ENCODE measurements at places on chromosomes 7 and 10. TPM values are rescaled to one million over a fixed set of nuclear protein-coding genes. Genes with fewer than 3 reads are reported as not detected.

DNA sequence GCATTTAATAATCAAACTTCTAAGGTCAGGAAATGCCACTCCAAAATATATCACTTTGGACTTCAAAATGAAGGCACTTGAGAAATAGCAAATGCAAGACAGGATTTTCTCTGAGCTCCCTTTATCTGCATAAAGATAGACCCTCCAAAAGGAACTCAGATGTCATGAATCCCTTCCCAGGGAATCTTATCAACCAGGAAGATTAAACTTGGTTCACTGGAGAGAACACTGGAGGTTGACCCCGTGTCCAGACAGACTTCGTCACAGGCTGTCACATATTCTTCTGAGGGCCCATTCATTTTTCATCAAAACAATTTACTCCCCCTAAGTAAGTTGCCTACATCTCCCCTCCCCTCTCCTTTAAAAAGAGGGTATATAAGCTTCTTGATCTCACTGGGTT lies 21.2 kb downstream of the IFIT3 start:
- no peaks in the 10 kb centered on the region for H3K27me3 ChIP-seq
- peaks cover 4% of the 10 kb centered on the region for H3K36me3 ChIP-seq
- H3K27ac ChIP-seq = peak overlapping the region; percentile 99
- H3K4me1 ChIP-seq = peaks cover 57% of the 10 kb centered on the region
- no peak overlapping the region for H3K4me3 ChIP-seq
- DNase-seq = no peak

GRCh38 chr7:99828811-99829210 lies 998 bp downstream of the CYP3A43 start:
- peaks cover 35% of the 10 kb centered on the region for H3K4me1 ChIP-seq
- no peaks in the 10 kb centered on the region for H3K36me3 ChIP-seq
- no peaks in the 10 kb centered on the region for H3K27me3 ChIP-seq
- no peak overlapping the region for H3K27ac ChIP-seq
- no peak for DNase-seq

- DNase-seq = peak; percentile 33
- H3K27me3 ChIP-seq = peaks cover 41% of the 10 kb centered on the region
- H3K4me3 ChIP-seq = peak within 1 kb of the TSS; percentile 72
- H3K36me3 ChIP-seq = peaks cover 2% of the 10 kb centered on the region
- peaks cover 2% of the 10 kb centered on the region for H3K4me1 ChIP-seq
These were observed at the start of gene ZNF467 for GRCh38 chr7:149773446-149774236. TSS of gene ZNF467 (minus strand) at chr7:149773588. CDS start at chr7:149771032, 2,556 bp downstream.

DNA sequence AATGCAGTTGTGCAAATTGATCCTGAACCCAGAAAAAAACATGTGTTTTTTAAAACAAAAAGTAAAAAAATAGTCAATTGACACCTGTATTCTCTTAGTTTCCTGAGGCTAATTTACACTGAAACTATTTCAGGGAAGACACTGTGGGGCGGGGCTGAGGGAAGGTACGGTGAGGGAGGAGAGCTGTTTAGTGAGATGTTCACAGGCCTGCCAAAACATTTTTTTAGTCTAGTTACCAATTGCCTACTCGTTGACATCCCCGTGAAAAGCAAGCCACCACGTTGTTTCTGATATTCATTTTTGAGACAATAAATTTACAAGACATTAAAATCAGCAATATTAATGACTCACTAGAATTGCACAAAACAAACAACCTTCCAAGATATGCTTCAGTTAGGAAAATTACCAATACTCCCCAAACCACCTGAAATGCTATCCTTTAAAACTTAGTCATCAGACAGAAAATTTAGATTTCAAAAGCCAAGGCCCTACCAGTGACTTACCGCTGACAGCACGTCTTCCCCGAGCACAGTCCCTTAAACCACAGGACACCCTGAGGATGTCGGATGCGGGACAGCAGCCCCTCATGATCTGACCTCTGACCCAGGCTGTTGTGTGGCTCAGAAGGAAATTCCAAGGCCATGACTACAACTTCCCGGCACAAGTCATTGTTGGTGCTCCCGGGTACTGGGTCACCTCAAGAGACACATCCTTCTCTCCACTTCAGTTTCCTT lies 279.2 kb downstream of the PRPF18 start:
- peaks cover 1% of the 10 kb centered on the region for H3K4me1 ChIP-seq
- no peak overlapping the region for H3K4me3 ChIP-seq
- H3K27ac ChIP-seq = no peak overlapping the region
- H3K27me3 ChIP-seq = no peaks in the 10 kb centered on the region

- no peaks in the 10 kb centered on the region for H3K4me1 ChIP-seq
- no peak for DNase-seq
- H3K36me3 ChIP-seq = no peaks in the 10 kb centered on the region
- H3K27ac ChIP-seq = no peak overlapping the region
- H3K27me3 ChIP-seq = peaks cover 10% of the 10 kb centered on the region
- no peak overlapping the region for H3K4me3 ChIP-seq
These were observed 16.6 kb downstream of the ADGRA1 start for GRCh38 chr10:133104068-133104962.

- no peaks in the 10 kb centered on the region for H3K27me3 ChIP-seq
- no peak for DNase-seq
- peaks cover 7% of the 10 kb centered on the region for H3K36me3 ChIP-seq
- peak overlapping the region; percentile 68 for H3K27ac ChIP-seq
These were observed 47.5 kb downstream of the USP6NL start for GRCh38 chr10:11563936-11564335.

DNA sequence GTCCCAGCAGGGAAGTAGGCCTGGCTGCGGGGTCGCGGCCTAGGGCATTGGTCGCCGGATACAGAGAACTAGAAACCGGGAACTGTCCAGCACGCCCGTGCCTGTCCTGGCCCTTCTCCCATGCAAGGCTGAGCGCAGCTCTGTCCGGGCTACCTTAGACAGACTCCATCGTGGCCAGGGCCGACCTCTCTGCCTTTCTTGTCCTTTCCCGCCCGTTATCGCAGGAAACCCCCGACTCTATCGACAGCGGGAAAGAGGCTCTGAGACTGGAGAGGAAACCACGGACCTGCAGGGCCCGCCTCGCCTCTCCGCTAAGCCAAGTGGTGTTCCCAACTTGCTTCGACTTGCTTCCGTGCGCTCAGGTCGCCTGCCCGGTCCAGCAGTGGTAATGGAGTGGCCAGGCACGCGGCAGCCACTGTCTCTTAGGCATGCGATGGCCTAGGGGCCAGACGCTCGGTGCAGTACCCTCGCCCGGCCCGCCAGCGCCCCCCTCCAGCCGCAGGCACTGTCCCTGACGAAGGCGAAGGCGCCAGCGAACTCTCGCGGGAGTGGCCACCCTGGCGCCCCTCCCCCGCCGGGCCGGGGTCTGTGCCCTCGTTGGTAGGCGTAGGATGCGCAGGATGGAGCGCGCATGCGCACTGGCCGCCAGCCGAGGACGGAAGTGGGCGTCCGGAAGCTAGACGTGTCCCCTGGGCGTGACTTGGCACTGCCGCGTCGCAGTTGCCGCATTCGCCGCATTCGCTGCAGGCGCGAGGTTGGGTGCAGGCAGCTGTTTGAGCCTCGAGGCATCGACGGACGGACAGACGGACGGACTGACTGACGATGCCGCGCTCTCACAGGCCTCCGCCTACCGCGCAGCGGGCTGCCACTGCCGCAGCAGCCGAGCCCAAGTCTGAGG lies 54.4 kb downstream of the MCMBP start:
- peaks cover 12% of the 10 kb centered on the region for H3K36me3 ChIP-seq
- peak overlapping the region; percentile 77 for H3K4me3 ChIP-seq
- DNase-seq = peak; percentile 95
- H3K27me3 ChIP-seq = no peaks in the 10 kb centered on the region

DNA sequence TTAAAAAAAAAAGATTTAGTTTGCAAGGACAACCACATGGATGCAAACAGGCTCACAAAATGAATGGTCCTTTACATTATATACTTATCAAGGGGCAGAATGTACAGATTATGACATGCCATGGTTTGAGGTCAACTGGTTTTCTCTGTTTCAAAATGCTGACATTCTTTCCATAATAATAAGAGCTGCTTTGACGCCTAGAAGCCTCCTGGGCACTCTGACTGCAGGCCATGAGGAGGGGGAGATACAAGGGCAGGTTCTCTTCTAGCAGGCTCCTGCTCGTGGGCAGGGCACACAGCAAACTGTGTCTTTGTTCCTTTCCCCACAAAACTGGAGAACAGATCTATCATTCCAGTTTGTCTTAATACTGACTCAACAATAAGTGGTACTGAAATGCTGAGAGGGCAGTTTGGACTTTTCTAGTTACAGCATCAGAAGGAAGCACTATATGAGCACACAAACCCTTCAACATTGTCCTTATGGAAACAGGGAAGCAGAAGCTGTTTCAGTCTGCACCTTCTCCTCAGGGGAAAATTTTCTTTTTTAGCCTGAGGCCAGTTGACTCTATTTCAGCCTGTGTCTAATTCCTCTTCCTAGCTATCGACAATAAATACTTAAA lies 314.9 kb upstream of the AOAH start:
- H3K4me1 ChIP-seq = peaks cover 3% of the 10 kb centered on the region
- H3K4me3 ChIP-seq = no peak overlapping the region
- H3K27ac ChIP-seq = peak overlapping the region; percentile 49
- H3K36me3 ChIP-seq = peaks cover 12% of the 10 kb centered on the region
- DNase-seq = no peak

- DNase-seq = no peak
- H3K36me3 ChIP-seq = no peaks in the 10 kb centered on the region
- H3K4me1 ChIP-seq = peaks cover 18% of the 10 kb centered on the region
- no peak overlapping the region for H3K4me3 ChIP-seq
- no peak overlapping the region for H3K27ac ChIP-seq
These were observed 490.4 kb upstream of the SEMA3A start for GRCh38 chr7:84684836-84685480.

DNA sequence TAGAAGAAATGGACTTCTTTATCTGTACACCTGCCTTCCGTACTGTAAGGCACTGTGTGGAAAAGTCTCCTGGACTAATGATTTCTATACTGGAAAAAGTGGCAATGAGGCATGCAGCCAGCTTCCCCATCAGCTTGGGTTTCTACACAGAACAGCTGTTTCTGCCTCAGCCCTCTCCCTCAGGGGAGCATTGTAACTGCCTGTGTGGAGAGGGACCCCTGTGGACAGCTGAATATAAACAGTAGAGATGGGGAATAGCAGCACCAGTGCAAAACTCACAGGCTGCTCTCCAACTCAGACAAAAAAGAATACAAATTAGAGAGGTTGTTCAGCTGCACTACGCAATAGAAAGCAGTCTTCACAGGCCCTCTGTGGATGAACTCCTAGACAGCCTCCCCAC lies 451.3 kb upstream of the MBL2 start:
- H3K4me1 ChIP-seq = peaks cover 11% of the 10 kb centered on the region
- DNase-seq = no peak
- H3K36me3 ChIP-seq = no peaks in the 10 kb centered on the region
- H3K27ac ChIP-seq = no peak overlapping the region

DNA sequence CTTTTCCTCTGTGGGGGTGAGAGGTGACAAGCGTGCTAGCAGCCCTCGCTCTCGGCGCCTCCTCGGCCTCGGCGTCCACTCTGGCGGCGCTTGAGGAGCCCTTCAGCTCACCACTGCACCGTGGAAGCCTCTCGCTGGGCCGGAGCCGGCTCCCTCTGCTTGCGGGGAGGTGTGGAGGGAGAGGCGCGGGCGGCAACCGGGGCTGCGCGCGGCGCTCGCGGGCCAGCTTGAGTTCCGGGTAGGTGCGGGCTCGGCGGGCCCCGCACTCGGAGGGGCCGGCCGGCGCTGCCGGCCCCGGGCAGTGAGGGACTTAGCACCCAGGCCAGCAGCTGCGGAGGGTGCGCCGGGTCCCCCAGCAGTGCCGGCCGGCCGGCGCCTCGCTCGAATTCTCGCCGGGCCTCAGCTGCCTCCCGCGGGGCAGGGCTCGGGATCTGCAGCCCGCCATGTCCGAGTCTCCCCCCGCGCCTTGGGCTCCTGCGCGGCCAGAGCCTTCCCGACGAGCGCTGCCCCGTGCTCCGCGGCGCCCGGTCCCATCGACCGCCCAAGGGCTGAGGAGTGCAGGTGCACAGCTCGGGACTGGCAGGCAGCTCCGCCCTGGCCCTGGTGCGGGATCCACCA lies 352.8 kb upstream of the PODXL start:
- H3K36me3 ChIP-seq = no peaks in the 10 kb centered on the region
- H3K27ac ChIP-seq = no peak overlapping the region
- H3K27me3 ChIP-seq = peaks cover 29% of the 10 kb centered on the region
- H3K4me3 ChIP-seq = peak overlapping the region; percentile 54

DNA sequence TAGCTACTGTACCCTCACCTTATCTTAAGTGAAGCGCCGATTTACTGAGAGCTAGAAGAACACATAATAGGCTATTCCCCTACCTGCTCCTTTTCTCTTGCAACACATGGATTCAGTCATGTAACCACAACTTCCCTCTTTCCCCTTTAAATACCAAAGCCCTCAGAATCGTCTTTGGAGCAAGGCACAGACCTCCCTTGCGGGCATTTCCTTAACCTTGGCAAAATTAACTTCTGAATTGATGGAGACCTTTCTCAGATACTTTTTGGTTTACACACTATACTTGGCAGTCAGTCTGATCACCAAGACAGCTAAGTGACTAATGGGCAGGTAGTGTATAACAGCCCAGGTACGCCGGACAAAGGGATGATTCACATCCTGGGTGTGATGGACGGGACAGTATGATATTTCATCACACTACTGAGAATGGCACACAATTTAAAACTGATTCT lies 72.7 kb upstream of the SEC61G start:
- no peaks in the 10 kb centered on the region for H3K36me3 ChIP-seq
- no peaks in the 10 kb centered on the region for H3K27me3 ChIP-seq
- H3K27ac ChIP-seq = no peak overlapping the region
- H3K4me1 ChIP-seq = no peaks in the 10 kb centered on the region
- H3K4me3 ChIP-seq = no peak overlapping the region
- no peak for DNase-seq

DNA sequence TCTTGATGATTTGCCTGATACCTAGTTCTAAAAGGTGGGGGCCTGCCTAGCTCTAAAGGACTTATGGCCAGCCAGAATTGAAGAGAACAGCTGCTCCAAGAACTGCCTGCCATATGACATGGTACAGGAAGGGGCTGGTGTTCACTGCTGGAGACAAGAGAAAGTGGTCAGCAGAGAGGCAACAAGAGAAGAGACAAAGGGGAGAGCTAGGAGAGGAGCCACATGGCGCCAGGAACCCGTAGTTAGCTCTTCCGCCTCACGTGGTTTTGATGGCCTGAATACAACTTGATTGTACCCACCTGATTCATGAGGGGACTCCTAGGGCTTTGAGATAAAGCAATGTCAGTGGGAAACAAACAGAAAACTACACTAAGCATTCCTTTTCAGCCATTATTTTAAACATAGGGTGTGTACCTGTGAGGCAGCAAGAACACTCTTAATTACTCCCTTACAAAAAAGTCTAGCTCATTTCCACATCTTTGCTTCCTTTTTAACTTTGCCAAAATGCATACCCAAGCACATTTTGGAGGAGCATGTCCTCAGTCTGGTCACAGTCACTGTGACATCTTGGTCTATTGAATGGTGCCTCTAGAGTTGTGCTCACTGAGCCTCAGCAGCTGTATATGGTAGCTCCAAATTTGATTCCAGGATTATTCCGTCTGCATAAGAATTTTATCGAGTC lies 71.6 kb downstream of the CCDC71L start:
- H3K4me3 ChIP-seq = no peak overlapping the region
- no peak for DNase-seq
- H3K27ac ChIP-seq = no peak overlapping the region

Gene VDAC2
- 142 TPM for total RNA-seq

Gene DYNC1I1
- total RNA-seq = 2.6 TPM

Gene AASS
- 70.2 TPM for total RNA-seq

Gene NHLRC2
- 43.6 TPM for total RNA-seq

Gene TMEM213
- not detected for total RNA-seq

Gene KCNIP2
- 5.5 TPM for total RNA-seq

Gene DOCK1
- 81.2 TPM for total RNA-seq

All from progenitor cell of endocrine pancreas (in vitro differentiated cells).